ENCODE measurements at places on chromosomes 4 and X.

DNA sequence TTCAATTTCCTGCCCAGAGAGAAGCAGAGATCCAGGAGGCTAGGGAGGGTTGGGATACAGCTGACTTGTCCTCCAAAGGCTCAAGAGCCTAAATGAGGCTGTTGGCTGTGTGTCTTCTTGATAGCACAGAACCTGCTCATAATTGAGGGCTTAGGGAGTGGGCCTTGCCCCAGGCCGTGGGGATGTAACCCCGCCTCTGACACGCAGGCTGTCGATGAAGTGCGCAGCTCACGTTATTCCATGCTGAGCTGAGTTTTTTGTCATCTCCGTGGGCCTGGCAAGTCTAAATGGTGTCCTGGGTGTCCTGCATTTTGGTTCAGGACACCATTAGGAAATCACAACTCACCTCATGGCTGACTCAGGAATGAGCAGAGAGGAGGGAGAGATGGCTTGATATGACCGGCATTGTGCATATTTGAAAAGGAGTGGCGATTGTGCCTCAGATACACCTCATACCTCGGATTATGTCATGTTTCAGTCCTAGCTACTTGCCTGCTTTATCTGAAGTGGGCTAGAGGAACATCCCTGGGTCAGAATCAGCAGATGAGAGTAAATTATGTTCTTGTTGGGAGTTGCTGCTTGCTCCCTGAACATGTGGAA lies 43.7 kb downstream of the FHDC1 start:
- DNase-seq = no peak

DNA sequence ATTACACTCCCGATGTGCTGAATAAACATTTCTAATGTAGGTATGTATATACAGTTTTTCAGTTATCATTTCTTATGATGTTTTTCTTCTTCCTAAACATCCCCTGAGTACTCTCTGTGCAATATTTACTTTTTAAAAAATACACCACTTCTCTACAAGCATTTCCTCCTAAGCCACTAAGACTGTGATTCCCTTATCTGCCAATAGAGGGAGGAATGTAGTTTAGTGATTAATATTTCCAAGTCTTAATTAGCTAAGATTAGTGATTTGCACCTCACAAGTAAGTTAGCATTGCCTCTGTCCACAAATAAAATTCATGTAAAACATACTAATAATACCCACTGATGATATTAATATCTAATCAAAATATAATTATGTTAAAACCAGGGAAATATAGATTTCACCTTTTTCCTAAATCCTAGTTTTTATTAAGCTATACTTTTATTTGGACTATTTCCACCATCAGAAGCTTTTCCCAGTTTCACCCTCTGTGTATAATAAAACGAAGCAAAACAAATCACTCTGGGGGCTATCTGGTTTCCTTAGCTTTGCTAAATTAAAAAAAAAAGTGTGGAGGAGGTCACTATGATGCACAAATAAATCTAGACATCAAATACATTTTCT lies 909.1 kb downstream of the FAT4 start:
- DNase-seq = no peak

DNA sequence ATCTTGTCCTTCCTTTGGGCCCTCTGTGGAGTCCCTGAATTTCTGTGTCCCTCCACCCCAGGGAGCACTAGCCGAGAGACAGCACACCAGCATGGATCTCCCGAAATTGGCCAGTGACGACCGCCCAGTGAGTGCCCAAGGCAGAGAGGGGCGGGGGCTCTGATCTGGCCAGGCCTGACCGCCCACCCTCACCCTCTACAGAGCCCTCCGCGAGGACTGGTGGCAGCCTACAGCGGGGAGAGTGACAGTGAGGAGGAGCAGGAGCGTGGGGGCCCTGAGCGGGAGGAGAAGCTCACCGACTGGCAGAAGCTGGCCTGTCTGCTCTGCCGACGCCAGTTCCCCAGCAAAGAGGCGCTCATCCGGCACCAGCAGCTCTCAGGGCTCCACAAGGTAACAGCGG lies 8.4 kb upstream of the UBA1 start:
- no peak for DNase-seq

- DNase-seq = no peak
Measured at GRCh38 chr4:10731162-10731561, 46.6 kb upstream of the CLNK start.

- no peak for DNase-seq
Measured at GRCh38 chrX:139194571-139195280, 335.8 kb upstream of the F9 start.

DNA sequence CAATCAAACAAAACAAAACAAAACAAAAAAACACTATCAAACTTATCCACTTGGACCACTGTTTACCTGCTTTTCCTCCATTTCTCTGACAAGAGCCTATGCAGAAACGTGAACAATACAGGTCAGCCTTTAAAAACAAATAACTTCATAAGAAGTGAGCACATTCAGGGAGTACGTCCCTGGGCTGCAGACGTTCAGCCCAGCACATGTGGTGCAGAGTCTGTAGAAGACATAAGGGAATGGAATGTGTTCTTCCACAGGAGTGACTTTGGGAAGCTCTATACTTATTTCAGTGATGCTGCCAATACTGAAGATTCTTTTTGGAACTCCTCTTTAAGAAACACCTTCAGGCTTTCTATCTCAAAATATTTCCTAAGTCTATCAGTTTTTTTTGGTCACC lies 120.6 kb downstream of the SPRY1 start:
- no peak for DNase-seq

DNA sequence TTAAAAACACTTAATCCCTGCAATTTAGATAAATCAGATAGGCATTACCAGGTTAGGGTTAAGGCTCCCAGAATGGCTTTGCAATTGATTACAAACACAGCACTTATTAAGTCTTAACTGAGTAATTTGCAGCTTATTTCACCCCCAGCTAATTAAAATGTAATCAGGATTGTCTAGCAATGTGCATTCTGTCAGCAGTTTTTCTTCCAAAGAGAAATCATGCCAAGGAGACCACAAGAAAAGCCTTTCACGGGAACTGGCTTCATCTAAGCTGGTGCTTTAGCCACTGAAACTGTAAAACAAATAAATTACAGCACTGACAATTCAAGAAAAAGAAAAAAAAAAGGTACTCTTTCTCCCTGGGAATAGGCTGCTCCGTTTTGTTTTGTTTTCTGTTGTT lies 2.1 kb downstream of the ANOS1 start:
- no peak for DNase-seq

DNA sequence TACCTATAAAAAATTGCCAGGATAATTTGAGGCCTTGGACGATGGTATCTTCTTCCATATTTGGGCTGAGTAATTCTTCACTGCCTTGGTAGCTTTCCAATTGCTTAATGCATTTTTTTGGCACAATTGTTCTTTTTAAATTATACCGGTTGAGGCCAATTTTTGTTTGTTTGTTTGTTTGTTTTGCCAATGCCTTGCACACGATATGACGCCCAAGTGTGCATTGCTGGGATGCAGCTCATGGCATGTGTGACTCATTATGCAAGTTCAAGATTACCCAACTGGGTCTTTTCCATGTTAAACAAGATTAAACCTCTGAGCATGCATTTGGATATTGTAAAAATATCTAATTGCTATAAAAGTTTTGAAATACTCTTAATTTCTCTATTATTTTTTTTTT lies 71.1 kb upstream of the KCNIP4 start:
- no peak for DNase-seq

All from HFF-Myc (cell line).